Cortex of kidney (tissue), 1 donor: ENCODE measurements at places on chromosomes 12 and 14.

- DNase-seq = no peak
These were observed 134.2 kb downstream of the SMOC1 start for GRCh38 chr14:70013271-70013873.

DNA sequence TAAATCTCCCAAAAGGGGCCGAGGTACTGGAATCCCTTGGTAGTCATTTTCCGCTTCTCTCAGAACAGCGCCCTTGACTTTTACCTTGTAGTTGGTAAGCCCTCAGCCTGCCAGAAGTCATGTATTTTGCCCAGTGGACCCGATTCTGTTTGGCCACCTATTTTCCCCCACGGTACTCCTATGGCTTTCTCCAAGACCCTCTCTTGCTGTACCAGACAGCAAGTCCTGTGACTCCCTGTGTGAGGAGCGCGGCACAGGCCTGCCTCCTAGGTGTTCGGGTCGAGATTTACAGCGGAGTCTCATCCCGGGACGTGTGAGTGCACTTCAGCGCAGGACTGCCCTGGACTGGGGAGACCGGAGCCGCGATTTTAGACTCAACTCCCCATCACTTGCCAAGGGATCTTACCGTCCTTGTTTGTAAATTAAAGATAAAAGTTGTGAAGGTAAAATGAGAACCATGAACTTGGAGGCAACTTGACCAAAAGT lies 1.1 kb upstream of the MBD6 start:
- DNase-seq = no peak

DNA sequence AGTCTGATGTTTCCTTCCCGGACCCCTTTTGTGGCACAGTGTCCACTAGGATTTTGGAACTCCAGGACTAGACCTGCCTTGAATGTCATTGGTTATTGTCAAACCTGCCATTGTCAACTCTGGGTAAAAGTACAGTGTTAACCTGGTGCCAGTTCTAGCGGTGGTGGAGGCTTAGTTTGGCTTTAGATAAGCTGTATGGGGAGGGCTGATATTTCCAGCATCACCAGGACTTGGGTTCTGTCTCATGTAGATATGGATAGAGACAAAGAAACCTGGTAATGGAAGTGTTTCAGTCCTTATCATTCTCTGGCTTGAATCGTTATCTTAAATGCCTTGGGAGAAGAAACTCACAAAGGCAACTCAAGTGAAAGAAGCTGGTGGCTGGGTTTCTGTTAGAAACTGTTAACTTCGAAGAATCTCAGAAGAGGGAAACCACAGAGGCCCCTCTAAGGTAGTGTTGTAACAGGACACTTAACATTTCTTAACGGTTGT lies 10.6 kb downstream of the CHST11 start:
- no peak for DNase-seq

DNA sequence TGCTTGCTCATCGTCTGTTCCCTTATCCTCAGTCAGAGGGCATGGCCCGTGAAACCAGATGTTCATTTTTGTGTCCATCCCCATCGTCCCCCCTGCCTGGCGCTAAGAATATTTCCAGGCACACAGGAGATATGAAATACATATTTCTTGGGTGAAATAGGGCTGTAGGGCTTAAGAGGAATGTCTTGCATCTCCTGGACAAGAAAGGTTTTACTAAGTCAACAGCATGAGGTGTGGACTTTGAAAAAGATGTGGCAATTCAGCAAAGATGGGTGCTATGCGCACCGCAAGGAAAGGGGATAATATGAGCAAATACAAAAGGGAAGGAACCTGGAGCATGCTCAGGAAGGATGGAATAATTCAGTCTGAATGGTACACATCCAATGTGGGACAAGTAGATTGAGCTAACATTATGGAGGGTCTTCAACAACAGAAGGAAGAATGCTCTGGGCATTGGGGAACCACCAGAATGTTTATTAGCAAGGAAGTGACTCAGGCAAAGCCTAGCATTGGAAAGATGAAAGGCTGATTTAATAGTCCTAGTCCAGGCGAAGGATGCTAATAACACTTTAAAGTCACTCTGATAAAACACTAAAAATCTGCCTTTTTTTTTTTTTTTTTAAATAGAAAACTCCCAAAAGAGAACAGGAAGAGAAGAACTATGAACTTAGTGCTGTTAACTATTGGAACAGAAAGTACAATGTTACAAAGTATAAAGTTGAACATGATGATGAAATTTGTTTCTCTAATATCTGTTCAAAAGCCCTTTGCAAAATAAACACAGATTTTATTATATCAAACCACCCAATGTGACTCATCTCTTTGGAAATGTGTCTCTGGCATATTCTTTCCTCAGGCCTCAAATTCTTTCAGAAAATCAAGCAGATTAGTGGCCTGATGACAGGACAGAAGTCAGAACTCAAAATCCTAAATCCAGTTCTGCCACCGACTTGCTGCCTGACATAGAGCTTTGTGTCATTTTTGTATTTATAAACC lies 449.5 kb downstream of the BCAT1 start:
- DNase-seq = no peak

GRCh38 chr12:123077298-123078119 lies 73.4 kb downstream of the PITPNM2 start:
- DNase-seq = no peak

GRCh38 chr12:91100906-91101305 lies 10.4 kb downstream of the LUM start:
- no peak for DNase-seq

DNA sequence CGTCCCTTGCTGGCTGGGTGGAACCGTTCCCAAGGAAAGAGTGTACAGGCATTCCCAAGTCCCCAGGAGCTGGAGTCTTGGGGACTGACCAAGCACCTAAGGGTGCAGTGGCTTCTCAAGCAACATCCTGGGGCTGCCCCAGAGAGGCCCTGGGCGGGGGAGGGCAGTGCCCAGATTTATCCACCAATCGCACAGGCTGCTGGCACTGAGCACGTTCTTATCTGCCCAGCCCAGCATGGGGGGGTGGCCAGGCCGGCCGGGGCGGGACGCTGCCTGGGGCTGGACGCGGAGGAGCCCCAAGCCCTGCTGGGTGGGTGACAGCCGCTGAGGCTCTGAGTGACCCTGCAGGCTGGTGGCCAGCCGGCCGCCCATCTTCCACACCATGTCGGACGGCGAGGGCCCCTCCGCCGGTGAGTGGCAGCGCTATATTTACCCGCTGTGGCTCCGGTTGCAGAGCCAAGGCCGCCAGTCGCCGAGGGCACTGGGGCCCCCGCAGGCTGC lies 53.4 kb downstream of the CYP46A1 start:
- DNase-seq = no peak

- no peak for DNase-seq
These were observed at the start of gene C14orf93 for GRCh38 chr14:23009939-23010726. C14orf93 (minus strand) TSS chr14:23010143; CDS start chr14:22999023, 11,120 bp downstream.

DNA sequence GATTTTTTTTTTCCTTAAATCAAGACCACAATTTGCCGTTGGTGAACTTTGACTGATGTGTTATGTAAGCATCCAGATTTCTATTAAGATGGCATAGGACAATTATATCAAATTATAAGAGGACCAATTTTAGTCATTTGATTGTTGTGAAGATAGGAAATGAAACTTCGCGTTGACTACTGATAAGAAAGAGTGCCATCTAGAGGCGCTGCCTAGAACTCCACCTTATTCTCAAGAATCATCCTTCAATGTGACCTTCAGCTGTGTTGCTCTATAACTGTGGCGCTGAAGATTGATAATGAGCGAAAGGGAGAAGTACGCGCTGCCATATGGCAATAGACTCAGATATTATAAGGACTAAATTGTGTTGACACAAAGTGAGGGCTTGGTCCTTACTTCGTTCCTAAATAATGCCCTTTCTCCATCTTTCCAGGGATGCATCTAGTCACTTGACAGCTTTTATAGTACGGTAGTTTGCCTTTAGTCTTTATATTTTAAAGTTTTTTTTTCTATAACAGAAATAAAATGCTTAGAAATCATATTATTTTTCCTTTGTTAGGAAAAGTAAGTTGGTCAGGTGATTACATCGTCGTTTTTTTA lies 350.8 kb upstream of the STXBP6 start:
- DNase-seq = no peak

DNA sequence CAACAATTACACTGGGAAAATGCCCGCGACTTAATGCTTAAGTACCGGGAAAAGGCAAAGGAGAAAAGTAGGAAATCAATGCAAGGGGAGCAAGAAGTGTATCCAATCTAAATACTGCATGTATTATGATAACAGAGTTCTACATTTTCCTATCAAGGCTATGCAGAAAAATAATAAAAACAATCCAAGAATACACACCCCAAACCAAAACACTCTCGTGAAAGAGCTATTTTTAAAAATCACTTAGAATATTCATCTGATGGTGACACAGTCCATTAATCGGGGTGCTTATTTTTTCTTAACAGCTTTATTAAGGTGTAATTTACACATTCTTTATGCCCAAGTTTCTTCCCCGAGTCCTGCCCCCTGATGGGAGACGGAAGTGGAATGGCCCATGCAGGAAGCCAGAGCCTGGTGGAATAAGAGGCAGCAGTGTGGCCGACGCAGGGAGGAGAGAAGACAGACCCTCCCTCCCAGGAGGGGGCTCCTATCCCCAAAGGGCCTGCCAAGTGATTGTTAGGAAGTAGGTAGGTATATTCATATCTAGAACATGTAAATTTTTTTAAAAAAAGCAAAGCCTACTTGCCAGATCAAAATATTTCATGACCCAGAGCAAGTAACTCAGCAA lies 174.3 kb downstream of the FOXN3 start:
- DNase-seq = no peak

GRCh38 chr14:101055106-101055662 lies 151.7 kb upstream of the RTL1 start:
- DNase-seq = no peak

DNA sequence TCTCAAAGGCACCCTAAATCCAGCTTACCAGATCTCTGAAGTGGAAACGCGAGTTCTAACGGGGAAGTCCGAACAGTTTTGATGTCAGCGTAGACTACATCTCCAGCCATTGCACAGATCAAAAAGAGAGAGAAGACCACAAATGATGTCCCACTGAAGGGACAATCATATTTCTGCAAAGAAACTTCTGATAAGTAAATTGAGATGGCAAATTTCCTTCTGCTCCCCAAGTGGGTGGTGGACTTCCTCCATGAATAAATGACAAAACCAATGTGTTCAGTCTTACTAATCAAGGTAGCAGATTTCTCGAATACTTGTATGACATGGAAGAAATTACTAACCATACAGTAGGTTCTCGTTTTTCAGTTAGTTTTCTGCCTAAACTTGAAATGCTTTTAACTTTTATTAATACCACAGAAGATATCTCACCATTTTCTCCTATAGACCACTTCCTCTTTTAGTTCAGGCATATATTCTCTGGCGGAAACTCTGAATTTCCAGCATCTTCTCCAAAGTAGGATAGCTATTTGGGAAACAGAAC lies at the start of gene CLECL1:
Gene CLECL1, minus strand, starts transcription at position 177 of the 541 bp plus-strand sequence.
- DNase-seq = no peak

- DNase-seq = no peak
These were observed 61.7 kb upstream of the VRK1 start for GRCh38 chr14:96735526-96735925.

- DNase-seq = no peak
These were observed 36.0 kb upstream of the SNX6 start for GRCh38 chr14:34665785-34666435.

DNA sequence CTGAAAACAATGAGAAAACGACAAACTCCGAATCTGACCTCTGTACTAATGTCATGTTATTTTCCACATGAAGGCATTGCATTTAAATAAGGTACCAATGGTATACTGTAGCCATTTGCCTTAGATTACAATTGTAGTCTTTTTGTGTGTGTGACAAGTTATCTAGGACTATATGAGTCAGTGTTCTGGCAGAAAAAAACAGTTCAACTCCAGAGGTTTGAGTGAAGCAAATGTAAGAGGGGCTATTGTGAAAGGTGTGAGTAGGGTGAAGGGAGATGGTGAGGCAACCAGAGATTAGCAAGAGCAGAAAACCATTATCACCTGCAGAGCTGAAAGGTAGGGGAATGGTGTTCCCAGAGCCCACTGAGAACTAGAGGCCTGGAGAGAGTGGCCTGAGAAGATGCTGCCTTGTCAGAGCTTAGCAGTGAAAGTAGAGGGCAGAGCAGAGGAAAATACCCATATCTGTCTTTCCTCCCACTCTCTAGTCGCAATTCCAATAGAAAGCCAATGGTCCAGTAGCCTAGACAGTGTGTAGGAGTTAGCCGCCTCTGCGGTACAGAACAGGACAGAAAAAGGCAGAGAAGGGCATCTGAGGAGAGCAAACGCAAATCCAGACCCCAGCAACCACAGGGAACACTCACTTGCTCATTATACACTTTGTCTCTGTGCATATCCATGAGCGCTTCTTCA lies 112.2 kb downstream of the DYRK2 start:
- no peak for DNase-seq

DNA sequence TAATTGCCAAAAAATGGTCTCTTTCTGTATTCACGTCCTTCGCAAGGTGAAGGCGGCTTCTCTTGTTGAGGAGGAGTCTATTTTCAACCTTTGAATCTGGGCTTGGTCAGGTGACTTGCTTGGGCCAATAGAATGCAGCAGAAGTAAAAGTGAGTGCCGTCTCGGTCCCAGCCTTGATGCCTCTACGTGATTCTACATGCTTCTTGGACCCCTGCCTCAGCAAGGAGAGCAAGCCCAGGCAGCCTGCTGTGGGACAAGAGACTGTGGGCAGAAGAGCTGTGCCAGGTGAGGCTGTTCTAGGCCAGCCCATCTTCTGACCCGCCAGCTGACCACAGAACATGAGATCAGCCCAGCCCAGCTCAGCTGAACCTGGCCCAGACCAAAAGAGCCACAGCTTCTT lies 39.1 kb upstream of the CCDC63 start:
- no peak for DNase-seq

DNA sequence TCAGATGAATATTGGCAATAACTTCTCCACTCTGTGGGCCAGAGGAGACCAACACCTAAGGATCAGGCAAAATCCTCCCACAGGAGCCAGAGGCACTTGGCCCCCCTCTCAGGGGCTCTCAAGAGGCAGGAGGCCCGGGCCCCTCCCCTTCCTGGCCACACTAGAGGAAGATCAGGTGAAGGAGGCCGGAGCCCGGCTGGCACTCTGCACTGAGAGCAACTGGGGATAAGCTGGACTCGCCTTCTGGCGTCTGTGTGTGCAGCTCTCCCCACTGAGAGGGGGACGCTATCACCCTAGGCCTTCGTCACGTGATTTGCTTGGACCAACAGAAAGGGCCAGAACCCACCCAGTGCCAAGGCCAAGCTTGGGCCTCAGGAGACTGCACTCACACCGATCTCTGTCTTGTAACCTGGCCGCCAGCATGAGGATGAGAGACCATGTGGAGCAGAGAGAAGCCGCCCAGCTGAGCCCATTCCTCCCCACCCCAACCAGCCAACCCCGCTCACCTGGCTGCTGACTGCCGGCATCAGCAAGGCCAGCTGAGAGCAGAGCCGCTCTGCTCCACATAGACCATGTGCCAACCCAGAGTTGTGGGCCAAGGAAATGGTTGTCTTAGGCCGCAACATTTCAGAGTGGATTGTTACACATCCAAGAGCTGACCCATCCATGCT lies 64.0 kb downstream of the NOC4L start:
- no peak for DNase-seq
